ENCODE measurements at places on chromosomes 6 and 20.
A peak's percentile ranks its signal among the peaks of the same experiment; 100 is the strongest.

- DNase-seq: no peak
Measured at GRCh38 chr6:135397172-135397952, 100.2 kb downstream of the AHI1 start.

- DNase-seq: no peak
Measured at GRCh38 chr6:158708239-158708638, 58.4 kb downstream of the SYTL3 start.

GRCh38 chr6:6811128-6812009 is 222.8 kb downstream of the LY86 start:
- DNase-seq: peak; percentile 43

DNA sequence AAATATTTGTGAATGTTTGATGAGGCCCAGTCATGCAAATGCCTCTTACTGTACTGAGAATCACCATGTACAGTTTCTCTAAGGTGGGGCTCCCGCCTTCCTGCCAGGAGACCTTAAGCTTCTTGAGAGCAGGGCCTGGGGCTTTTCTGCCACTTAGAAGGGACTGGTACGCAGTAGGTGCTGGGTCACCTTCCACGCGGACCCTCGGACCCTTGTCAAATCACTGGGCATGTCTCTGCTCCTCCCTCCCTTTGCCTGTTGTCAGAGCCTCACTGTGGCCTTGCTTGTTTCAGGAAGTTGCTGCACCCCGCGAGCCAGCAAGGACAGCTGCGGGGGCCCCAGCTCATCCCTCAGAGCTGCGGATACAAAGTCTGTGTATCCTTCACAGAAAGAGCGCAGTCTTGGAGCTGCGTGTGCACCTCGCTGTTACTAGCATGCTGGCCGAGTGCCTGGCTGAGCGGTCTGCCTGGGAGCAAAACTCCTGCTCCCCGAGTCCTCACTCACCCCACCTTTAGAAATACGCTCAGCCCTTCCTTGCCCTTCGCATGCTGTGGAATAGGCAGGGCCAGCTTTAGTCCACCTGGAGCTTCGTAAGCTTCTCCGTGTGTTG is 30.7 kb upstream of the IRF4 start:
- DNase-seq: no peak

DNA sequence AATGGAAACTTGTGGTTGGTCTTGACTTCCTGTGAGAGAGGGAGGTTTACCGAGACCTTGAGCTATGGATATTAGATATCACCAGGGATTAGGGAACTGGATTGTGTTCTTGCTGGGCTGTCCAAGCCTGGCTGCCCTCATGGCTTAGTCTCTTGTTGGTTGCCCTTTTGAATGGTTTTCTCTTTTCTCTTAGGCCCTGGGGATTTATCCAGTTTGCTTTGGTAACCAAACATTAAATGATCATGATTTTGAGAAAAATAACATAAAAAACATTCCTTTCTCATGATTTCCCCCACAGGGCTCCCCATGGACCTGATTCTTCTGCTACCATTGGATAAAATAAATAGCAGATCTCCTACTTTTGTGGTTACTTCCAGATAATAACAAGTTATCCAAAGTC is 306.4 kb upstream of the RNF217 start:
- no peak for DNase-seq

GRCh38 chr20:50341880-50342637 is 151.4 kb downstream of the CEBPB start:
- no peak for DNase-seq

GRCh38 chr20:44633872-44634600 is 17.5 kb downstream of the ADA start:
- no peak for DNase-seq

DNA sequence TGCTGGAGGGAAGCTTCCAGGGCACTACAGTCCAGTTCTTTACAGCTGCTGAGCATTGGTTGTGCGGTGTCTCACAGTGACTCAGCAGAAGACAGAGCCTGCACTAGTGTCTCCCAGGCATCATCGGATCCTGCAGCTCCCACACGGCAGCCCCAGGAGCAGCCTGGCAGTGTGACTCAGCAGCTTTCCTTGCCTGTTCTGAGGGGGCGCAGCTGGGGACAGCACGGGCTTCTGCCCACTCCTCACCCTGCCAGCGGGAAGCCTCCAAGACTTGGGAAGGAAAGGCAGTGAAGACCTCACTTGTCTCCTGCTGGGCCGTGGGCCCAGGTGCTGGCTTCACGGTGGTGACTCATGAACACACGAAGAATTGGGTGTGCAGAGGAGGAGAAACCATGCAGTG is 165.4 kb downstream of the SYNDIG1 start:
- no peak for DNase-seq

GRCh38 chr6:37988127-37988526 is 168.6 kb downstream of the ZFAND3 start:
- DNase-seq: no peak

- no peak for DNase-seq
Measured at GRCh38 chr6:28985462-28986164, 19.5 kb downstream of the ZNF311 start.

DNA sequence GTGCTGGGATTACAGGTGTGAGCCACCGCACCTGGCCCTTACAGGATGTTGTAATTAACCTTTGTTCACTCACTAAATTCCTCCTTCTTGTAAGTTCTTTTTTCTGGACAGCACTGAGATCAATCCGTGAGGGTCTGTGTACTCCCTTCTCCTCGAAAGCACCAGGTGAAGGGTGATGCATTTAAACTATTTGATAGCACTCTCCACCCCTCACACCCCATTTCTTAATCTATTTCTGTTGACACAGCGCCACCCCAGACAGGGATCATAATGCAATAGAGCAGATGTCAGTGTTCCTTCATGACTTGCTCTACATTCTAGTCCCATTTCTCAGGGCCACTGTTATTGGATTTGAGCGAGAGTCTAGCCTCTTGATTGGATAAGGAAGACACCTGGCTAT is 46.3 kb downstream of the PPP1R14C start:
- no peak for DNase-seq

- no peak for DNase-seq
Measured at GRCh38 chr20:54231036-54231435, 23.1 kb downstream of the PFDN4 start.

GRCh38 chr6:42454428-42454791 is 2.7 kb upstream of the TRERF1 start:
- no peak for DNase-seq

DNA sequence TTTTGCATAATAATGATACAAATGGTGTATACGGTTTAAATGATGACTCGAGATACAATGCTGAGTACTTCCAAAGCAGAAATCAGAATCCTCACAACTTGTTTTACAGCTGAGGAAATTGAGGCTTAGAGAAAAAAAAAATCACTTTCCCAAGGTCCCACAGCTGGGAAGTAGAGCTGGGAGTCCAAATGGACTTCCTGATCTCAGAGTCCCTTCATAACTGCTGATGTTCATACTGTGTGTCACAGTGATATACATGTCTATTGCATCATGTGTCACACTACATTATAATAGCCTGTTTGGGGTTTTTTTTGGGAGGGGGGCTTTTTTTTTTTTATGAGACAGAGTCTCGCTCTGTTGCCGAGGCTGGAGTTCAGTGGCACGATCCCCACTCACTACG is 8.5 kb downstream of the HM13 start:
- DNase-seq: no peak

DNA sequence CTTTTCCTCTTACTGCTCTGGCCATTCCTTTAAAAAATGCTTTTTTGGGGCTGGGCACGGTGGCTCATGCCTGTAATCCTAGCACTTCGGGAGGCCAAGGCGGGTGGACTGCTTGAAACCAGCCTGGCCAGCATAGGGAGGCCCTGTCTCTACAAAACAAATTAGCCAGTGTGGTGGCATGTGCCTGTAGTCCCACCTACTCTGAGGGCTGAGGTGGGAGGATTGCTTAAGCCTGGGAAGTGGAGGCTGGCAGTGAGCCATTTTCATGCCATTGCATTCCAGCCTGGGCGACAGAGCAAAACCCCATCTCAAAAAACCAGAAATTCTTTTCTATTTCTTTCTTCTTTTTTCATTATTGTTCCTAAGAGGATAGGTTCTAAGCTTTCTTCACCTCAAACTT is 36.9 kb upstream of the RNF144B start:
- no peak for DNase-seq

DNA sequence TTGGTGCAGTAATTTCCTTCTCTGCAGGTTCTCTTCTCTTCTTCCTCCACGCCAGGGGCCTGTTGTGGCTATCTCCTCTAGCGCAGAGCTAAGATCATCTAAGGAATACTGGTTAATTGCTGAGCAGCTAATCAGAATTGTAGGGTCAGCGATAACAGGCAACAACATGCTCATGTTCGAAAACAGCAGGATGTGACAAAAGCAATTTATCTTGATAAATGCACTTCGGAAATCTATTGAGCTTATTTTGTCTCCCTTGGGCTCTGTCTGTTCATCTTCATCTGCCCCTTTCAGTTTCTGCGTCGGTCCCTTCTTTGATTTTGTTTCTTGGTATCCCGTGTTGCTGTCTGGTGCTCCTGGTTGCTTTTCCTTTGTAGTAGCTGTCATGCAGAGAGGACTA is 67.3 kb upstream of the MAP3K7 start:
- no peak for DNase-seq

- DNase-seq: no peak
Measured at GRCh38 chr6:117495869-117496268, 13.4 kb downstream of the DCBLD1 start.

GRCh38 chr6:49906526-49906925 is 40.2 kb upstream of the CRISP1 start:
- no peak for DNase-seq

DNA sequence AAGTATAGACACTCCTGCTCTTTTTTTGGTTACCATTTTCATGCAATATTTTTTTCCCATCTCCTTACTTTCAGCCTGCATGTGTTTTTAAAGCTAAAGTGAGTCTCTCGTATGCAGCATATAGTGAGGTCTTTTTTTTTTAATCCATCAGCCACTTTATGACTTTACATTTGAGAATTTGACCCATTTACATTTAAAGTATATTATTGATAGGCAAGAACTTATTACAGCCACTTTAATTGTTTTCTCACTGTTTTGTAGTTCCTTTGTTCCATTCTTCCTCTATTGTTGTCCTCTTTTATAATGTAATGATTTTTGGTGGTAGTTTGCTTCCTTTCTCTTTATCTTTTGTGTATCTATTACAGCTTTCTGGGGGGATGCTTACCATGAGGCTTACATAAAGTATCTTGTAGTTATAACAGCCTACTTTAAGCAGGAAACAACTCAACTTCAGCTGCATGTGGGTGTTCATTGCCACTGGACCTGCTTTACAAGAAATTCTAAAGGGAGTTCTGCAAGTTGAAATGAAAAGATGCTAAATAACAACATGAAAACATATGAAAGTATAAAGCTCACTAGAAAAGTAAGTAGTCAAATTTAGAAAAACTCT is 71.8 kb downstream of the TNFAIP3 start:
- no peak for DNase-seq

GRCh38 chr6:163354085-163354484 is 60.4 kb upstream of the QKI start:
- no peak for DNase-seq

GRCh38 chr6:47132724-47133123 is 90.6 kb upstream of the ADGRF1 start:
- DNase-seq: no peak

DNA sequence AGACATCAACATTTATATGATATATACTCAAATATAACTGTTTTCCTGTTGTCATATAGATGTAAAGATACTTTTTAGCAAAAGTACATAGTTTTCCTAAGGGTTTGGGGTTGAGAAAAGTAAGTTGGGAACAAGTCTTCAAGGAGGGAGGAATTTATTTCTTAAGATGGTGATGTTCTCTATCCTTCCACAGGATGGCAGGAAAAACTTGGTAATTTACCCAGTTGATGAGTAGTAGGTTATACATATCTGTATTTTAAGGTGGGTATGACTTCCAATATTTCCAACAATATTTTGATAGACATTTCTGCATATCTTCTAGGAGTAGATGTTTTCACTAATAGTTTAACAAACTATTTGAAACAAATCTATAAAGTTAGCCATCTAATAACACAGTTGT is 254.4 kb downstream of the RIMS1 start:
- DNase-seq: no peak

DNA sequence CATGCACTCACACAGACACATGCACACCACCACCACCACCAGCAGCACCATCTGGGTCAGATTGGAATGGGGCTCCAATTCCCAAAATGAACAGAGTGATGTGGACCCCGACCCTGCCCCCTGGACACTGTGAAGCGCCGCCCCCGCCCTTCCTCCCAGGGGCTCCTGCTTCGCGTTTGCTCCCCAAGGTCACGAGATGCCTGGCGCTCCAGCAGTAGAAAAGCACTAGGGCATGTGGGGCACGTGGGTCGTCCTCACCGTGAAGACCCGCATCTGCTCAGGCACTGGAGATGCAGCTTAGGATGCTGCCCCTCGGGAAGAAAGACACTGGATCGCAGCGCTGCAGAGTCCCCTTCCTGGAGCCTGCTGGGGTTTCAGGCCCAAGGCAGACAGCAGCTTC is 184.0 kb downstream of the SMOC2 start:
- no peak for DNase-seq

- no peak for DNase-seq
Measured at GRCh38 chr6:38432479-38432878, 207.2 kb downstream of the BTBD9 start.

- peak; percentile 65 for DNase-seq
Measured at GRCh38 chr20:46027245-46027853, 1.7 kb upstream of the SLC12A5 start.

- no peak for DNase-seq
Measured at GRCh38 chr6:110140650-110141049, 38.8 kb downstream of the WASF1 start.

- DNase-seq: no peak
Measured at GRCh38 chr6:97110149-97110548, 172.9 kb downstream of the MMS22L start.

GRCh38 chr6:106802139-106802538 is 172.4 kb downstream of the CD24 start:
- no peak for DNase-seq

DNA sequence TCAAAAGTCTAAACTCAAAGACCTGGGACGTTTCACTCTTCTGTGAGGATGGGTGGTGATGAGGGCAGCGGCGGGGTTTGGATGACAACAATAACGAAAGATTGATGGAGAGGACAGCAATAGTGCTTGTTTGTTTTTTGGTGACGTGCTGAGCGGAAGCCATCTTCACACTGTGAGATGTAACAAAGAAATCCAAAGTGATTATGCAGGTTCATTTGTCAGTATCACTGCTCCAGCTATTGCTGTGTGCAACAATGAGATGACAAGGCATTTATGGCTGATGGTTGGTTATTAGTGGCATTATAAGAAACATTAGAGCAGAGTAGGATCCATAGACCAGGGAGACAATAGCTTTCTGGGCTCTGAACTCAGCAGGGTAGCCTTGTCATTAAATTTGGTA is 306.7 kb downstream of the RNF144B start:
- no peak for DNase-seq

DNA sequence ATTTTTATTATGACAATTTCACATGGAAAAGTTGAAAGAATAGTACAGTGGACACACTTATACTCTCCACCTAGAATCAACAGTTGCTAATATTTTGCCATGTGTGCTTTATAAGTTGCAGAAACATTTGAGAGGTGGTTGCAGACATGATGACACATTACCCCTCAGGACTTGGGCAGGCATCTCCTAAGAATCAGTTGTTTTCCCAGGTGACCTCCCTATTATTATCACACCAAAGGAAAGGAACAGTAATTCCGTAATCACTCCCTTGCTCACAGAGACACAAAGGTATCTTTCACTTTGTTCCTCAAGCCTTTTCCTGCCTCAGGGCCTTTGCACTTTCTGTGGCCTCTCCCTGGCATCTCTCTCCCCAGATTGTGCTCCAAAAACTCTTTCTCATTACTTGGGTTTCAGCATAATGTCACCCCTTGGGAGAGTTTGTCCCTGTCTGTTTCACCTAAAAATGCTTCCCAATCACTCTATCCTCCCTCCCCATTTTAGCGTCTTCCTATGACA is 5.9 kb upstream of the SULF2 start:
- DNase-seq: no peak
